Hypothalamus (tissue), 51 donors: ENCODE measurements at places on chromosomes 7 and 10.

GRCh38 chr10:102869258-102870198 is at the start of gene AS3MT:
Gene AS3MT, plus strand, starts transcription at chr10:102869470. Its CDS starts 123 bp downstream, at chr10:102869593.
- DNase-seq, result no peak

- DNase-seq, result no peak
These were observed 12.7 kb downstream of the SLC29A3 start for GRCh38 chr10:71331736-71332135.

DNA sequence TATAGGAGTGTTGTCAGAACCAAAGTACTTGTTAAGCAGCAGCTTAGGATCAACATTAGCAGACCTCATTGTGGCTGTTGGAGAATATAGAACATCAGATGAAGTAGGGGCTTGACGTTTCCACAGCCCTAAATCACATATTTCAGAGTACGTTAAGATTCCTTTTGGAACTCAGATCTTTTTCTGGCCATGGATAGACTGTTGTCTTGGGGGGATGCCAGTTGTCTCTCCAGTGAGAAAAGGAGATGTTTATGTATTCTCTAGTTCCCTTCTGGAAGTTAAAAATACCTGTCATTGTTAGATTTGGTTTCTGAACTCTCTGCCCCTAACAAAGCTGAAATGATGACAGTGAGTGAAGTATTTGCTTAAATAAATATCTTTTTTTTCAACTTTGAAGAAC is 191.3 kb downstream of the AUTS2 start:
- DNase-seq, result no peak

GRCh38 chr7:601595-602340 is 82.1 kb upstream of the PDGFA start:
- no peak for DNase-seq

DNA sequence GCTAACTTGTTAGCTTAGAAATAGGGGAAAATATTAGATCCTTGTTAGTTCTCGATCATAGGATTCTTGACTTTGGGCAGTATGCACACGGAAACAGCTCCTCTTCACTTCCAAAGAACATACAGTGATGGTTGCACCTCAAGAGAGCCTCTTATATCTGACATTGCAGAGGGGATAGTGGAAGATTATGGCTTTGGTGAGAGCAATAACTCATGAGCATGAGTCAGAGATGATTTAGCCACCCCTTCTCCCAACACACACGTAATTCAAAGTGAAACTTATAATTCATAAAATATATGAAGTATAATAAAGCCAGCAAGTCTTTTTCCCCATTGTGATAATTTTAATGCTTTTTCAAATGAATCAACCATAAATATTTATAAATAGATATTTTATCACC is 683.7 kb downstream of the POM121L12 start:
- no peak for DNase-seq

- DNase-seq, result no peak
These were observed 23.5 kb upstream of the ANLN start for GRCh38 chr7:36366005-36366717.
